ENCODE measurements at places on chromosomes 7 and 10.
A peak's percentile ranks its signal among the peaks of the same experiment; 100 is the strongest.

- no peak for DNase-seq
Measured at GRCh38 chr7:5692112-5692844, 89.2 kb downstream of the RNF216 start.

- peak; percentile 41 for DNase-seq
Measured at GRCh38 chr7:31373337-31374289, 33.1 kb upstream of the NEUROD6 start.

DNA sequence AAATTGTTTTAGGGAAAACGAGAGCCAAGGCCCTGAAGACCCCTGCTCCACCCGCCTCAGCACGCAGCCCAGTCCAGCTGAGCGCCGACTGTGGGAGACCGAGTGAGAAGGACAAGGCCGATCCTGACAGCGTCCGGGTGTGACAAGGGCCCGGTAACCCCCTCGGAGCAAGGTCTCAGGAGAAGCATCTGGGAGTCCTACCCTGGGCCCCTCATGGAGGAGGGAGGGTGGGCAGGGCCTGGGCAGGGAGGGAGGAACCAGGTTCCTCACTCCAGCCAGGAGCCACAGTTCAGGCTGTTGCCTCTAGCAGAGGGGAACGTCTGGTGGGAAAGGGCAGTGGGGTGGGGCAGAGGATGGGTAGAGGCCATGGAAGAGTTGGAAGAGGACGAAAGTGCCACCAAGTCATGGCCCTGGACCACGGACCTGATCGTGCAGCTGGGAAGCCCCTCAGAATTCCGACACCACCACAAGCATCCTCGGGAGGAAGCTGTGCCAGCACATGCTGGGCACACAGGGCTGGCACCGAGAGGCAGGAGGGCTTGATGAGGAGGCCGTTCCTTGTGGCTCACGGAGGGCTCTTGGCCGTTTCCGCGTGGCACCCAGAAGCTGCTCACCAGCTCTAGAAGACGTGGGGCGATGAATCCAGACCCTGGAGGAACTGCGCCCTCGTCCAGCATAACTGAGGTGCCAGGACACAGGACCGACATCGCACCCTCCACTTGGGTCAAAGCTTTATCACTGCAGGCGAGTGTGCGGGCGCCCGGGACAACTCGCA lies 2.2 kb upstream of the KNDC1 start:
- no peak for DNase-seq

- no peak for DNase-seq
Measured at GRCh38 chr10:95600158-95600557, 39.0 kb upstream of the SORBS1 start.

GRCh38 chr10:51073453-51074237 lies 642 bp upstream of the PRKG1 start:
- DNase-seq, result no peak

GRCh38 chr7:93147363-93147762 lies 822 bp downstream of the SAMD9L start:
- peak; percentile 7 for DNase-seq
